Stimulated activated CD4-positive, alpha-beta T cell treated with anti-CD3 and anti-CD28 coated beads, Interleukin-12 subunit alpha, Interleukin-12 subunit beta, amount 100 ng/mL, for 24 hours (primary cell): ENCODE measurements at places on chromosomes 11 and 22.

- DNase-seq = no peak
These were observed 4.7 kb upstream of the ANGPTL5 start for GRCh38 chr11:101920992-101921391.

- DNase-seq = no peak
These were observed 2.2 kb upstream of the SLC16A8 start for GRCh38 chr22:38086001-38086845.

- DNase-seq = no peak
These were observed 729 bp upstream of the CHKB start for GRCh38 chr22:50583294-50583861.

GRCh38 chr22:19035474-19036228 lies 86.6 kb downstream of the DGCR2 start:
- no peak for DNase-seq

DNA sequence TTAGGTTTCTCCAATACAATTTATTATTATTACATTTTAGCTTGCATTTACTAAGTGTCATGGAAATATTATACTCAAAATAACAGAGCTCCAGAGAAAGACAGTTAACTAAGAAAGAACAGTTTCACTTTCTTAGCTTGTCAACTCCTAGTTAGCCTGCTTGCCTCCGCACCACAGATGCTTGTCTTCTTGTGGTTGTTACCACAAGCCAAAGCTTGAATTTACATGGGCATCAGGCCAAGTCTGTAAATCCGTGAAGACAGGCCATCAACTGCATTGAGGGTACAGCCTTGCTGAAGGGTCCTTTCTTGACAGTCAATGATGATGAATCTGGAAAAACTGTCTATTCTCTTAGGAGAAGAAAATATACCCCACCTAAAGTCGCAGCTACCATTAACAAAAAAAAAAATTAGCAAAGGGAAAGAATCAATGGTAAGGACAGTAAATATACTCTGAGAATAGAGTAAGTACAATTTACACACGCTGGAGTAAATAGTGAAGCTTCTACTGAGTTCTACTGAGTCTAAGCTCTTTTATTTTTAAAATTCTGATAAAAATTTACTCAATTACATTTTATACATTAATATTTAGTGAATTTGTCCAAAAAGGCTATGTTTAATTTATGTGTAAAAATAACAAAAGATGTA lies 15.6 kb upstream of the DENND5A start:
- peak; percentile 20 for DNase-seq

DNA sequence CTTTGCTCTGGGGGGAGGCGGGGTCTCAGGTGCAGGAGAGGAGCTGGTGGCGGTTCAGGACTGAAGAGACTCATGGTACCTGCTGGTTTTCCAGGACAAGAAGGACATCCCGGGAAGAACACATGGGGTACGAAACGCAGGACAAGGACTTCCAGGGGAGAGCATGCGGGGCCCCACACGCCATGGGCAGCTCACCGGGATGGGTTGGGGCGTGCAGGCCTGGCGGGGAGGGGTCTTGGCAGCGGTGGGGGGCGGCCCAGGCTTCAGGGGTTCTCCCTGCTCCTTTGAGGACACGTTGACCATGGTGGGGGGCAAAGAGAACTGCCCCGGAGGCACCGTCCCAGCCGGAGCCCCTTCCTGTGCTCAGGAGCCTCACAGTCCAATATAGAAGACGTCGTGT lies 673.2 kb downstream of the BRD1 start:
- no peak for DNase-seq

- DNase-seq = no peak
These were observed 54.3 kb downstream of the IGSF9B start for GRCh38 chr11:133902506-133902905.

DNA sequence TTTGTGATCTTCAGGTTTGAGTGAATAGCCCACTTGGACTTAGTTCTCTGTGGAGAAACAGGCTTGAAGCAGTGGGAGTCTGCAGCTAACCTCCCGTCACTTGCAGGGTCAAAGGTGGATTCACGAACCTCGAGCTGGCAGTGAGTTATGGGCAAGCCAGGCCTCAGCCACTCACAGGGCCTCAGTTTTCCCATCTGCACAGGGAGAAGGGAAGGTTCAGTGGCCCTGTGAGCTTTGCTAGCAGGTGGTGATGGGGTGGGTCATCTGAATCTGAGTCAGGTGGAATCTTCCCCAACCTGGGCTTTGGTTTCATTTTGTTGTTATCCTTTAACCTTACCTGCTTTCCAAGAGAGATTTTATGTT lies 86.6 kb upstream of the GRIK4 start:
- no peak for DNase-seq

DNA sequence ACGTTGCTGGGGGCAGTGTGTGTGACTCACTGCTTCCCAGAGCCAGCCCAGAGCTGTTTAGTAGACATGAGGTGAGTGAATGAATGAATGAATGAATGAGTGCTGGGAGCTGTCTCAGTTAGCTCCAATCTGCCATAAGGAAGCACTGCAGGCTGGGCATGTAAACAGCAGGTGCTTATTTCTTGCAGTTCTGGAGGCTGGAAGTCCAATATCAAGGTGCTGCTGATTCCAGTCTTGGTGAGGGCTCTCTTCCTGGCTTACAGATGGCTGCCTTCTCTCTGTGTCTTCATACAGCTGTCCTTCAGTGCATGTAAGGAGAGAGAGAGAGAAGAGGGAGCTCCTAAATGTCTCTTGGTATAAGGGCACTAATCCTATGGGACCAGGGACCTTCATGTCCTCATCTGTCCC lies 4.1 kb downstream of the C11orf21 start:
- DNase-seq = no peak

- DNase-seq = no peak
These were observed 33.1 kb upstream of the CARD16 start for GRCh38 chr11:105078283-105078682.
